Epithelial cell of proximal tubule (primary cell): ENCODE measurements at places on chromosomes 7 and 10.

- DNase-seq: no peak
Observed at GRCh38 chr10:60142736-60143135, 236.4 kb upstream of the CCDC6 start.

- DNase-seq: no peak
Observed at GRCh38 chr10:124035306-124035927, 58.0 kb downstream of the CHST15 start.

DNA sequence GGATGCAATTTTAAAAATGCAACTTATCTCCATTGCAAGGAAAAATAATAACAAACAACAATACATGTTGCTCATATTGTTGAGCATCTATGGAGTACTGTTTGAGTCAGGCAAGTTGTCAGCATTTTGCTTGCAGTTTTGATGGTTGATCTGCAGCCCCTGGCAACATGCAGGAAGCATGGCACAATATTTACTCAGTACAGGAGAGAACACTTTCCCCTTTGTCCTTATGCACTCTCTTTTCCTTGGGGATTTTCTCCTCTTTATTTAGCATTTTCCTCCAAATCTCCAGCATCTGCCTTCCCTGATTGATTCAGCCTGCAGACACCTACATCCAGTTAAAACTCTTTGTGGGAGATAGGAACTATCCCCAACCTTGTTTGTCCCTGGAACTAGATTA lies 620.5 kb upstream of the LRRN3 start:
- no peak for DNase-seq

- DNase-seq: no peak
Observed at GRCh38 chr7:1403638-1404459, 55.4 kb downstream of the MICALL2 start.

- no peak for DNase-seq
Observed at GRCh38 chr10:110960333-110960712, 40.9 kb downstream of the SHOC2 start.

DNA sequence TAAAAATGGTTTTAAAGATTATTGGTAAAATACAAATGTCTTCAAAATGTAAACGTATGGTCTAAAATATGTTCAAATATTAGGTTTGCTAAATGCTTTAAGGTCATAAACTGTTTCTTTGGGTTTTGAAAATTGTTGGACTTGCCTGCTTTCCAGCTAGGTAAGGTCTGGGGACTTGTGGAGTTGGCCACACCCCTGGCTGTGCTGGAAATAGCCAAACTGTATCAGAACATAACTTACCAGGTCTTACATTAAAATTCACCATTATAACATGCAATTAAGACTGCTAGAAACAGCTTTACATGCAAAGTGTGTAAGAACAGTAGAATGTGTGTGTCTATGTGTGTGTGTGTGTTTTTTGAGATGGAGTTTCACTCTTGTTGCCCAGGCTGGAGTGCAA lies 29.7 kb upstream of the BNIP3 start:
- no peak for DNase-seq

- DNase-seq: no peak
Observed at GRCh38 chr7:11474902-11475585, 357.0 kb downstream of the THSD7A start.

GRCh38 chr7:91910171-91910570 lies 29.7 kb upstream of the MTERF1 start:
- no peak for DNase-seq

GRCh38 chr10:102324061-102324460 lies 71.4 kb upstream of the NFKB2 start:
- DNase-seq: no peak

DNA sequence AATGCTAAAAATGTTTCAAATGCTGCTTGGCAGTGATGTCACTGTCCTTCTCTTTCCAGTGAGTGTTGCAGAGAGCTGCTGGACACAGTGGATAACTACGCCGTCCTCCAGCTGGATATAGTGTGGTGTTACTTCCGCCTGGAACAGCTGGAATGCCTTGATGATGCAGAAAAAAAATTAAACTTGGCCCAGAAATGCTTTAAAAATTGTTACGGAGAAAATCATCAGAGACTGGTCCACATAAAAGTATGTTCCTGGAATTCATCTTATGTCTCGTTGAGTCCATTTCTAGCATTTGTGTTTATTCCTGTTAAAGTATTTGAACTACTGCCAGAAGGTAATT lies 25.2 kb downstream of the NUB1 start:
- no peak for DNase-seq

DNA sequence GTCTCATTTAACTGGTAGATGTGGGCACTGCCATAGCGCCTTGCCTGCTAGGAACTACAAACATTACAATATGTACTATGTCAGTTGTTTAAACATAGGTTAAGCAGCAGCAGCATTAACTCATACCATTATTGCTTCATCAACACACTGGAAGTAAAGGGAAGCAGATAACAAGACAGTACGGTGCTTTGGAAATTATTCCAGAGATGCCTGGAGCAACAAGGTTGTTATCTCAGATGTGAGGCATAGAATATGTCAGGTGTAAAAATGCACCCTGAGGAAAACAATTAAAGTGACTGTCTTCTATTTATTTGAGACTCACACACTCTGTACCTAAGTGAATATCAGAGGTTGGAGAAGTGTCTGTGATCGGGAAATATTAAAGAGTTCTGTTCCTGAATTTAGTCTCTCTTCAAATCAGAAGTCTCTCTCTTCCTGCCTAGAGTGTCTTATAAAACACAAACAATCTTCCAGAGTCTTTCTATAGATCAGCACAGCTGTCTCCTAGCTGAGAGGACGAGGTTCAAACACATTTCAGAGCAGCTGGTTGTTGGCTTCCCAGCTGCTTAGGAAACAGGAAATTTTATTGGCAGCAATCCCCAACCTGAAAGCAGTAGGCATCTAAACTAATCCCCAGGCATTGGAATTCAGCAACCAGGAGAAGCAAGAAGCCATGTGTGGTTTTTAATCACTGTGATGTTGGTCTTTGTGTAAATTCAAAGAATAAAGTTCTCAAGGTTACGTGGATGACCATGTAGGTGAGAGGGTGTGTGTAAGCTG lies 994.4 kb upstream of the LRRTM3 start:
- DNase-seq: no peak

DNA sequence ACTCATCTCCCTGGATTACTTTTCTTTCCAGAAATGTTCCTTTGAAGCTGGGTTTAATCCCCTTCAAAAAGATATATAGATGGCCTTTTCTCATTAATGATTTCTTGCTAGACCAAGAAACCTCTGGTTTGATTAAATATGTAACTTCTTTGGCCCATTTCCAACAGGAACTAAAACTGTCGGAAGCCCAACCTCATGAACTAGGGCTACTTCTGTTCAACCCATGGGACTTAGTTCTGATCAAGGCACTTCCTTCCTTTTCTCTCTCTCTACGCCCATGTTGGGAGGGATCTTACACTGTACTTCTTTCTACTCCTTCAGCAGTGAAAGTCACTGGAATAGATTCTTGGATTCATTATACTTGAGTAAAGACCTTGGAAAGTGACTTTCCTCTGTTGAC lies 83.6 kb downstream of the TMEM106B start:
- DNase-seq: no peak
